ENCODE measurements at places on chromosomes 2 and 18.

GRCh38 chr2:162403884-162404283, 60.0 kb downstream of the GCA start:
- no peak for DNase-seq

GRCh38 chr2:227238238-227239237, 74.1 kb downstream of the COL4A3 start:
- peak; percentile 17 for DNase-seq

- no peak for DNase-seq
Measured at GRCh38 chr2:203418271-203418670, 90.1 kb downstream of the ABI2 start.

DNA sequence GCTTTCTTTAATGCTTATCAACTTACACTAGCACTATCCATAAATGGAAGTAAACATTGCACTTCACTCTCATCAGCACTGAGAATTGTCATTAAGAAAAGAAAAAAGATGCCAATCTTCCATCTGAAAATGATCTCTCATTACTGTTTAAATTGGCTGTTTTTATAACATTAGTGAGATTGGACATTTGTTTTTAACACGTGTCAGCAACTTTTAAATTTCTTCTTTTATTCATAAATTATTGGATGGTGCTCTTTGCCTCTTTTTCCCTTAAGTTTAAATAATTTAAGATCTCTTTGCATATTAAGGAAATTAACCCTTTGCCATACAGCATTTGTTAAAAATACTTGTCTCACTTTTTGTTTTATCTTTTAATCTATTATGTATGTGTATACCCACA, 146.5 kb upstream of the CHST9 start:
- no peak for DNase-seq

DNA sequence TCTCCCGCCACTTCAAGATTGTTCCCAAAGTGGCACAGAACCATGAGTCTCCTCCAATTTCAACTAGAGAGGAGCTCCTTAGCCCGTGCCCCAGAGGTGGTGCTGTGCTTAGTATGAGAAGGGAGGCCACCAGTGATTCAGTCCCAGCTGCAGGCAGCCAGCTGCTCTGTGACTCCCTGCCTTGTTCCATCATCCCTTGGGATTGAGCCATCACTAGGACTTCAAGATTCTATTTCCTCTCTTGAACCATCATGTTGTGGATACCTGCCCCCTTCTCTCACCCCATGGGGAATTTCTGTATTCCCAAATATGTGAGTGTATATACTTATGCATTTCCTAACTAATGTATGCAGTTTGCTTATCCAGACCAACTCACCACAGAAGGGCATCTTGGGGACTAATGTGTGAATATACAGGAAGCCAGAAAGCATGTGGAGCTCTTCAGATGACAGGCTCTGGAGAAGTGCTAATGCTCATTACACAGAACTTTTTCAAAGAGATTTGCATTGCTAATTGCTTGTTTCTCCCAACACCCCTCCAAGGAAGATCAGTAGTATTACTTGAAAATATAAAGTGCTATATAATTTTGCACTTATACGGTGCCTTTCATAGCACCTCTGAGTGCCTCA, 111.0 kb upstream of the MAP3K20 start:
- no peak for DNase-seq

GRCh38 chr2:156526950-156527636, 90.9 kb downstream of the GPD2 start:
- no peak for DNase-seq

- no peak for DNase-seq
Measured at GRCh38 chr2:104487366-104487765, 366.5 kb upstream of the POU3F3 start.

- DNase-seq = no peak
Measured at GRCh38 chr18:49279041-49279440, 181.4 kb downstream of the DYM start.

DNA sequence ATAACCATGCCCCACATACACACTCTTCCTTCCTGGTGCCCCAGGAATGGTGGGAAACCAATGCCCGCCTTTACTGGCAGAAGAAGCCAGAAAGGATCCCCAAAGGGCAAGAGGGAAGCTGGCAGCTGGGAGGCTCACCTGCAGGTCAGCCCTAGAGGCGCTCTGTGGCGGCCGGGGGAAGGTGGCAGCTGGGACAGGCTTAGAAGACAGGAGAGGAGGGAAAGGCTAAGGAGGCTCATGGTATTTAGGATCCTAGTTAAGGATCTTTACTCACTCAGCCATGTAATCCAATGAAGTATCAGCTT, 23.8 kb downstream of the ADRA2B start:
- no peak for DNase-seq

DNA sequence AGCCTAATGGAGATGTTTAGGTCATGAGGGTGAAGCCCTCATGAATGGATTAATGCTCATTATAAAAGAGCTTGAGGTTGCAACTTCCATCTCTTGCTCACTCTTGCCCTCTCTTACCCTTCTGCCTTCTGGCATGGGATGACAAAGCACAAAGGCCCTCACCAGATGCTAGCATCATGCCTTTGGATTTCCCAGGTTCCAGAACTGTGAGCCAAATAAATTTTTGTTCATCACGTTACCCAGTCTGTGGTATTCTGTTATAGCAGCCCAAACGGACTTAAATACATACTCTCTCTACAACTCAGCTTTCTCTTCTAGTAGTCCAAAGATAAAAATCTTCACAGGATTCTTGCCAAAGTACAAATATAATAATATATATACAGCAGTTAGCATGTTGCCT, 75.8 kb downstream of the LNPK start:
- peak; percentile 32 for DNase-seq

GRCh38 chr2:36168115-36168514, 187.5 kb upstream of the CRIM1 start:
- DNase-seq = no peak

GRCh38 chr18:21444465-21445212, 155.9 kb downstream of the ESCO1 start:
- DNase-seq = peak; percentile 24

DNA sequence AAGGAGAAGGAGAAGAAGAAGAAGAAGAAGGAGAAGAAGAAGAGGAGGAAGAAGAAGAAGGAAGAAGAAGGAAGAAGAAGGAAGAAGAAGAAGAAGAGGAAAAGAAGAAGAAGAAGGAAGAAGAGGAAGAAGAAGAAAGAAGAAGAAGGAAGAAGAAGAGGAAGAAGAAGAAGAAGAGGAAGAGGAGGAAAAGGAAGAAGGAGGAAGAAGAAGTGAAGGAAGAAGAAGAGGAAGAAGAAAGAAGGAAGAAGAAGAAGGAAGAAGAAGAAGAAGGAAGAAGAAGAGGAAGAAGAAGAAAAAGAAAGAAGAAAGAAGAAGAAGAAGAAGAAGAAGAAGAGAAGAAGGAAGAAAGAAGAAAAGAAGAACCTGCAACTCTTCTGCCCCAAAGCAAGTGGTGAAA, 942.0 kb downstream of the DPP10 start:
- DNase-seq = no peak

- no peak for DNase-seq
Measured at GRCh38 chr2:142585785-142586184, 291.7 kb upstream of the KYNU start.

DNA sequence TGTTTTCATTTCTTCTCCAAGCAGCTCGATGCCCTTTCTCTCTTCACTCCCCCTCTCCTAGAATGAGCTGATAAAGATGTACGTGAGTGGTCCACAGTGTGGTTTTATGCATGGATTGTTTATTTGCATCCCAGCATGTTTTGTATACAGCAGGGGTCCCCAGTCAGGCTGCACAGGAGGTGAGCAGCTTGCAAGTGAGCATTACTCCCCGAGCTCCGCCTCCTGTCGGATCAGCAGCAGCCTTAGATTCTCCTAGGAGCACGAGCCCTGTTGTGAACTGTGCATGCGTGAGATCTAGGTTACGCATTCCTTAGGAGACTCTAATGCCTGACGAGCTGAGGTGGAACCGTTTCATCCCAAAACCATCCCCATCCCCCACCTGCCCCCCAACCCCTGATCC, 262.6 kb downstream of the AGAP1 start:
- DNase-seq = no peak

GRCh38 chr18:2480536-2480935, 90.8 kb downstream of the METTL4 start:
- DNase-seq = no peak

DNA sequence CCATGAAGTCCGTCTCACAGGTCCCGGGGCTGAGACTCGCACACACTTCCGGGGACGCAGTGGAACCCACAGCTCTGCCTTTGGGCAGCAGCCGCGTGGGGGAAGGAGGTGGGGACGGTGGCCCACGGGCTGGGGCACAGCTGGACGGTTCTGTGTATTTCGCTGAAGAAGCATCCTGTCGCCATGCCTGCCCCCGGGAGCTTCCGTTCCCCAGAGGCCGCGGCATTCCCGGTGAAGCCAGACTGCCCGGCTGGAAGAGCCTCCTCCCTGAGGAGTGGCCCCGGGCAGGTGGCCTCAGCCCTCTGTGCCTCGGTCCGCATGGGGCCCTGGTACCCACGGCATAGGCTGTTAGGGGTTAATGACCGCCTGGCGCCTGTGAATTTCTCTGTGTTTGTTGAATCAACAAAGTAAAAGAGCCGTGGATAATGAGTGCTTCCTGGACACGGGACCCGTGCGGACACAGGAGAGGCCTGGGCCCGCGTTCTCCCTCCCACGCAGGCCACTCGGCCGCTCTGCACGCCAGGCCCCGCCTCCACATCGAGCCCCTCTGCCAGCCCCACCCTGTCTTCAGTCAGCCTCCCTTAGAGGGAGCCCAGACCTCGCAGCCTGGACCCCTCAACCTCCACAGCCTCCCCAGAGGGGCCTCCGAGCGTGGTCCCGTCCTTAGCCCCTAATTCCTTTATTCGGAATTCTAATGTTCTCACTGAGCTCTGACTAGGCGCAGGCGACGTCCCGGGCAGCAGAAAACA, 51.0 kb downstream of the KCNG2 start:
- no peak for DNase-seq

DNA sequence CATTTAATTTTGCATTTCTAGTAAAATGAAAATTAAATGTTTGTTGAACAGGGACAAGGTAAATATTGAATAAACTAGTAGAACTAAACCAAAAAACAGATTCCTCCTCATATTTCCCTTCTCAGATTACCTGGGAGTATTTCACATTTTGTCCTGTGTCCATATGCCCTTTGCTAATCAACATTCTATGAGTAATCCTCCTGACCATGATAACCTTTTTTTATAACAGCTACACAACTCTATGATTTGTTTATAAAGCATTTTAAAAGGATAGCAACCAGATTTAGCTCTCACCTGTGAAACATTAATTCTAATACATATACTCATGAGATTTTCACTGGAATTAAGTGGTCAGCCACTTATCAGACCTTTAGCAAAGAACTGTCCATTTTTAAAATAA, 7.1 kb upstream of the DSG2 start:
- DNase-seq = no peak

DNA sequence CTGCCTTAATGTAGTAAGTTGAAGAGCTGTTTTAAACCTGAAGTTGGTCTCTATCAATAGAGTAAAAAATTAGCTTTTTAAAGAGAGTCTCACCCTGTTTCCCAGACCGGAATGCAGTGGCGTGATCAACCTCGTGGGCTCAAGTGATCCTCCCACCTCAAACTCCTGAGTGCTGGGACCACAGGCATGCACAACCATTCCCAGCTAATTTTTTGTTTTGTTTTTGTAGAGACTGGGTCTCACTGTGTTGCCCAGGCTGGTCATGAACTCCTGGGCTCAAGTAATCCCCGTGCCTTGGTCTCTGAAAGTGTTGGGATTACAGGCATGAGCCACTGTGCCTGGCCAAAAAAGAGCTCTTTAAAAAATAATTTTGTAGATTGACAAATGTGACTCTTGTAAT, 40.3 kb downstream of the CRIM1 start:
- no peak for DNase-seq

DNA sequence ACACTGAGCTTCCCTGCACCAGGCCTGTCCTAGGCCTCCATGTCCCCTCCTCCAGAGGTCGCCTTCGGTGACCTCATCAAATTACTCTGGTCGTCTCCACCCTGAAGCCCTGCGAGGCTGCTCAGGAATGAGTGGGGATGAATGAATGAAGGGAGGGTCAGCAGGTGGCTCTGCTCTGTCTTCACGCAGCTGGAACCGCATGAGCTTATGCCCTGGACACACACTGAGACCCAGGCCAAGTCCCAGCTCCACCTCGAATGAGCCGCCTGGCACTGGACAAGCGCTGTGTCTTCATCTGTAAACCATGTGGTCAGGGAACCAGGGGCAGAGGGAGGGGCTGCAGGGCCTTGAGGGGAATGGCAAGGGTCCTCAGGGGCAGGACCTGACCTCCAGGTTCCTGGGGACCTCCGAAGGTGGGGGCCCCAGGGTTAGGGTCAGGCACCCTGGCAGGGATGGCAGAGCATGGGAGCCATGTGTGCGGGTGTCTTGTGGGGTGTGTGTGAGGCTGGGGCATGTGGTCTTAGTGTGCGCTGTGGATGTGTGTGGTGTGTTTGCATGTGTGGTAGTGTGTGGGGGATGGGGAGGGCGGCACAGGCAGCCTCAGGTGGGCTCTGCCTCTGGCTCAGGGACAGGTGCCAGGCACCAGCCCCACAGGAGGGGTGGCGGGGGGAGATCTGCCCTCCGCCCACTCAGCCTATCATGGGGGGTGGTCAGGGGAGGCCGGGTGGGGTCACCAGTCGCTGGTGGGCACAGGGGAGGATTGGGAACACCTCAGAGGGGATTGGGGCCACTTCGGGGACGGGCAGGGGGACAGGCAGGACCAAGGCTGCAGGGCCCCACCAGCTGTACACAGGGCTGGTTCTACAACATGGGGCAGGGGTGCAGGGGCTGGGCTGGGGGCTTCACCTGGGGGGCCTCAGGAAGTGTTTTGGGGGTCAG, 13.9 kb downstream of the ODC1 start:
- DNase-seq = no peak

DNA sequence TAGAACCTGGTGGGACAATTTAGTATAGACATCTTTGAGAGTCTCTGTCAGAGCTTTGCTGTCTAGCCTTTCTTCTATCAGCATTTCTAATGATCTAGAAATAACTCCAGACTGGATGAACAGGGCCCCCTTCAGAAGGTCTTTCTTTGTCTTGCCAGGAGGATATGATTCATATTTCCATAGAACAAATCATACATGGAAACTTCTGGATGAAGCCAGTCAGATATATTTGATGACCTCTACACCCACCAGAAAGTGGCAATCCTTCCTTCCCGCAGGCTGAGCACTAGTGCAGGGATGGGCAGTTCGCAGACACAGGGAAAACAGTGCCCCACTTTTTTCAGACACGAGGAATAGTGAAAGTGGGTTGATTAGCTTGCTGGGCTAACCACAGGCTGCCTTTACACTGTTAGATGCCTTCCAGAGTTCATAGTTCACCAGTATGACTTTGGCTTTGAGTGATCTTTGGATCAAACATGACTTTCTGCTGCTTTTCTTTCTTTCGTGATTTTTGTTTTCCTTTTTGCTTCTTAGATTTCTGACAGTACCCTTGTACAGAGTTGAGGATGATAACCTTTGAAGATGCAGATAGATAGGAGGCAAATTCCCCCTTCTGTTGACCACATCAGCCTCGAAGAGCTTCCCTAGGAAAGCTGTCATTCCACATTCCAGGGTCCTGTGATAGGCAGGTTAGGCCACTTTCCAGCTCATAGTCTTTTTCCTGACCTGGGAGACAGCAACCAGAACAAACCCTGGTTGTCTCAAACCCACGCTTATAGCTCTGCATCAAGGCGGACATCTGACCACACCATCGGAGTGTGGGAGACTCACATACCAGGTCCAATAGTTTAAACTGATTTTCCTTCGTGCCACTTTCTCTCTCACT, 237.0 kb downstream of the ZNF407 start:
- DNase-seq = no peak

- no peak for DNase-seq
Measured at GRCh38 chr2:224033601-224034000, 5.5 kb downstream of the SERPINE2 start.

Measured in AG09309 (cell line).